A549 treated with dexamethasone at 1 μM for 4 hours (cell line): ENCODE measurements at places on chromosomes 5 and 9. TPM values are rescaled to one million over a fixed set of nuclear protein-coding genes. Genes with fewer than 3 reads are reported as not detected.

The HEMGN gene
- total RNA-seq: not detected in 5 replicates

The PKD2L2 gene
- 0.05 TPM in 1 of 5 replicates, not detected in the others for total RNA-seq

The HSPA4 gene
- 173 to 208 TPM (median 179 TPM) in 5 replicates for total RNA-seq

The SPARC gene
- total RNA-seq: 15.7 to 25.9 TPM (median 23.0 TPM) in 5 replicates

The ARHGEF28 gene
- 9.5 to 12.9 TPM (median 11.0 TPM) in 5 replicates for total RNA-seq

The PCDHGA9 gene
- 0.04 to 0.07 TPM (median 0.05 TPM) in 4 of 5 replicates, not detected in the other for total RNA-seq

The ANXA6 gene
- total RNA-seq: 43.9 to 53.1 TPM (median 47.6 TPM) in 5 replicates

The IFNA2 gene
- not detected in 5 replicates for total RNA-seq

The YTHDC2 gene
- total RNA-seq: 5.8 to 8.9 TPM (median 7.6 TPM) in 5 replicates

The LEAP2 gene
- total RNA-seq: 0.48 to 0.98 TPM (median 0.75 TPM) in 5 replicates

The PCDHGA6 gene
- 0.12 to 0.32 TPM (median 0.29 TPM) in 5 replicates for total RNA-seq

The SH3GLB2 gene
- total RNA-seq: 31.2 to 47.2 TPM (median 44.8 TPM) in 5 replicates

The HMMR gene
- 22.8 to 29.3 TPM (median 26.1 TPM) in 5 replicates for total RNA-seq

The MRNIP gene
- 13.8 to 22.5 TPM (median 18.9 TPM) in 5 replicates for total RNA-seq

The SLC45A2 gene
- not detected in 5 replicates for total RNA-seq

The ELP1 gene
- total RNA-seq: 23.4 to 26.5 TPM (median 24.5 TPM) in 5 replicates

The UGT3A1 gene
- not detected in 5 replicates for total RNA-seq

The OR1L8 gene
- total RNA-seq: not detected in 5 replicates

The SPINK4 gene
- not detected in 5 replicates for total RNA-seq

The SLC1A3 gene
- total RNA-seq: 0.06 to 0.33 TPM (median 0.08 TPM) in 5 replicates

The LAMC3 gene
- total RNA-seq: 1.2 to 2.2 TPM (median 2.1 TPM) in 5 replicates

The ARSI gene
- 25.8 to 37.8 TPM (median 31.8 TPM) in 5 replicates for total RNA-seq

The KCNT1 gene
- total RNA-seq: 0.07 TPM in 1 of 5 replicates, not detected in the others
